ENCODE measurements at places on chromosomes 3 and 15.

DNA sequence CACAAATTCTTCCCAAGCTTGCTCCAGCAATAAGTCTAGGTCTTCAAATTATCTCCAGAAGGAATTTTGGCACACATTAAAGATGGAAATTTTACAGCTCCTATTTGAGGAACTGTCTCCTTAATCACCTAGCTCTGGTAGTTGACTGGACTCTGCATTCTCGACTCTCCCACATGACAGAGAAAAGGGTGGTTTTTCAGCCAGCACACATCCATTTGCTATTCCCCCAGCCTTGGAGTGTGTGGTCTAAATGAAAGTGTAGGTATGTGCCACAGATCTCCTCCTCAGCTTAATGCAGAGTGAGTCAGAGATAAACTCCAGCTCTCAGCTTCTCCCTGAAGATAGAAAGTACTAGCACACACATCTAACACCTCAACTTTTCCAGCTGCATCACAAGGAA is 62.2 kb upstream of the ALCAM start:
- DNase-seq, result no peak

GRCh38 chr3:28853830-28854229 is 427.0 kb upstream of the RBMS3 start:
- no peak for DNase-seq

- no peak for DNase-seq
Observed at GRCh38 chr15:68719051-68719450, 101.6 kb downstream of the ANP32A start.

- no peak for DNase-seq
Observed at GRCh38 chr3:197753263-197753662, 3.6 kb downstream of the FYTTD1 start.

DNA sequence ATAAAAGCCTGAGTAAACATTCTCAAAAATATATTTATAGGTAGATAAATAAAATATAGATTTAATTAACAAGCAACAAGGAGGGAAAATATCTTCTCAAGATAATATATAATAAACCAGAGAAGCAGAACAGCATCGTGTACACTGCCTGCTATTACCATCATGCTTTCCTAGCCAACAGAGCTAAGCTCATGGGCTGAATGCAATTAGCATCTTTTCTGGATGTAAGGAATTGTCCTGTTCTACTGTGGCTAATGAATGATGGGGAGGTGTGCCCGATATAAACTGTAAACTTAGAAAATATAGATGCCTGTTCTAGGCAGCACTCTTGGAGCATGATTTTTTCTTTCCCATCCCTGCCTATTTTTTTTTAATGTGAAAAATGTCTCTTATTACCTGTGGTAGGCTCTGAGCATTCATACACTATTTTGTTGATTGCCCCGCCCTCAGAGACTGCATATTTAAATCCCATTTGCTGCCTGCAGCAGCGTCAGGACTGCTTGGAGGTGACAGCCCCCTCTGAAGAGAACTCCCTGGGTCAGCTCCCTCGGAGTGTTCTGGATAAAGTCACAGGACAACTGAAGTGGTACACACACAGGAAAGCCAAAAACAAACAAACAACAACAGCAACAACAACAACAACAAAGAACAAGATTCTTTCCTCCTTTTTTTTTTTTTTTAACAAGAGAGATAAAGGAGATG is 312.3 kb downstream of the SATB1 start:
- no peak for DNase-seq

- no peak for DNase-seq
Observed at GRCh38 chr3:161510510-161511260, 14.1 kb downstream of the OTOL1 start.

DNA sequence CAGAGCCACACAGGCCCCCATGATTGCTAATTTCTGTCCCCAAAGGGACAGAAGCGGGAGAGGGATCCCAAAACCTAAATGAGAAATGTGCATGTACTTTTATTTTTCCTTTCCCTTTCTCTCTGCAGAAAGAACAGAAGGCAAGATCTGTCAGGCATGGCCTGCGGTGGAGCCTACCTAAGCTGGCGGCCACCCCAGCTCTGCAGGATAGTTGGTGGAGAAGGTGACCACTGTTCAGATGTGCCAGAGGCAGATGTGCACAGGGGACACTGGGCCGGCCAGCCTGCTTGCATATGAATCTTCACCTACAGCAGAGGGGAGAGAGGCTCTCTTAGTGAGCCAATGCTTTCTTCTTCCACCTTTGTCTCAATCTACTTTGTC is 2.1 kb upstream of the AMOTL2 start:
- DNase-seq, result no peak

- DNase-seq, result no peak
Observed at GRCh38 chr3:197478746-197479668, 76.8 kb downstream of the BDH1 start.

- DNase-seq, result no peak
Observed at GRCh38 chr3:37135561-37135960, 38.8 kb downstream of the LRRFIP2 start.

DNA sequence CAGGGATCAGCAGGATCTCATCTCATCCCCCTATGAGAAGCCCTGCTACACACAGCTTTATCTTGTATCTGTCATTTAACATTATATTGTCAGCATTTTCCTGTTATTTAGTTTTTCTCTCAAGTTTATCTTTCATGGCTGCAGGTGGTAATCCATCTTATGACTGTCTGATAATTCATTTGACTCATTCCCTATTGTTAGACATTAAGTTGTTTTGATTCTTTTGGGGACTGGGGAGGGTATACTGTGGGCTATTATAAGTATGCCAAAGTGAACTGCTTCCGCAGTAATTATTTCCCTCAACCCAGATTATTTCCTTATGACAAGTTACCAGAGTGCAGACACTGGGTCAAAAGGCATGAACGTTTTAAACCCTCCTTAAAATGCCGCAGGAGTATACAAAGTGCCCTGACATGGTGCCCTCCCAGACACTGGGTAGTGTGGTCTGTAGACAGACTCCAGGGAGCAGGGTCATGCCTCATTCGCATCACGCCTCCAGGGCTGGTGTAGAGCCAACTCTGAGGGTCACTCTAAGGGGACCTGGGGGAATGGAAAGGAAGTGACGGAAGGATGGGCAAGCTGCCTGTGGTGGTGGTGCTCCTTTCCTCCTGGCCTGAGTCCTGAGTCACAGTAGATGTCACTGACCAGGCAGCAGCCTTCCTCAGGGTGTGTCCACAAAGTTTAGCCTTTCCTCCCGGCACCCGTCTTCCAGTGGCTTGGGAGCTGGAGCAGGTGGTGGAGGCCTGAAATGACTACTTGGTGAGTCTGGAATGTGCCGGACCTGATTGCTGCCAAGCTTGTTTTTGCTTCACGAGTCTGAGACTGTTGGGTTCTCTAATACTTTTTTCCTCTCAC is 11.6 kb downstream of the GPR160 start:
- DNase-seq, result no peak
